ENCODE measurements at places on chromosomes 3 and 15.

GRCh38 chr3:65883613-65884012 lies 155.1 kb downstream of the MAGI1 start:
- no peak for DNase-seq

- DNase-seq = no peak
Observed at GRCh38 chr3:120569222-120570057, 26.7 kb upstream of the NDUFB4 start.

DNA sequence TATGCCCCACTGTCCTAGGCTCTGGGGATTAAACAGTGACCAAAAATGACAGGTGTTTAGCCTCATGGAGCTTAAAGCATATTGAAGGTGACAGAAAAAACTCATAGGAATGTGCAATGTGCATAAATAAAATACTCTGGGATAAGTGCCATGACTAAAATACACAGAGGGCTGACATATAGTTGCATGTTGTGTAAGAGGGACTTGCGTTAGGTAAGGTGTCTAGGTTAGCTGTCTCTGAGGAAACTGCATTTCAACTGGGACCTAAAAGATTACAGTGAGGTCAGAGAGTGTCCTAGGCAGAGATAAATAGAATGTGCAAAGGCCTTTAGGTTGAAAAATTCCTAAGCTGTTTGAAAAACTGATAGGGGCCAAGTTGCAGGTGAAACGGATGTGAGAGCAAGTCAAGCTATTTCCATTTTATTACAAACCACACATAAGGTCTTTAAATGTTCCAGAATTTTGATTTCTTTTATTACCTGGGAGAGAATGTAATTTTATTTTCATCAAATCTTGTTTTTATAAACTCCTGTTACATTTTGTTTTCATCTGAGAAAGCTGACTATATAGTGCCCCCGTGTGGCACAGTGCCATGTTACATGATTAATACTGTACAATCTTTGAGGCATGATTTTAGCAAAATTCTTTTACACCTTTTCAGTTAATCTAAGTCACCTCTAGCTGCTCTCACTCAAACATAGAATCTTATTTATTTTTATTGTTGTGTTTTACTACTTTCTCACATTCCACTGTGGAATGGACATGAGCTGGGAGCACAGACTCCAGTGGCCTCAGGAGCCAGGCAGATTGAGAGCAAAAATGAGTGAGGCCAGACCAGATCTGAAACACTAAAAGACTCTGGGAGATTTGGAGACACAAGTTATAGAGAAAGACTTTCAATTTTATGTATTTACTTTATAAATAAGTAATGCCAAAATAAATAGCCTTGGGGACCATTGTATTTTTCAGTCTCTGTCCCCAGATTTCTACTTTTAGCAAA lies 259.6 kb upstream of the ZNF717 start:
- no peak for DNase-seq

DNA sequence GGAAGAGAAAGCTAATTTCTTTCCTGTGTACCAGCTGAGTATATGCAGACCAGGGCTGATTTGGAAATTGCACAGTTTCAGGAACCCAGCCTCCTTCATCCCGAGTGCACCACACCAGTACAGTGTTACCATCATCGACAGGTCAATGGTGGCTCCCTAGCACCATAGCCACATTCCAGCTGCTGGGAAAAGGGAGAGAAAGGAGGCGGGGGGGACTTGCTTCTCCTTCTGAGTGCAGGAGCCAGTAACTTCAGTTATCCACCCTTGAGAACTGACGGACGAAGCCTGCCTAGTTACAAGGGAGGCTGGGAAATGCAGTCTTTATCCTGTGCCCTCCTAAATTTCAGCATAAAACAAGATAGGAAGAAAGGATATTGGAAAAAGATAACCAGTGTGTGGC lies 129.7 kb upstream of the PRICKLE2 start:
- DNase-seq = no peak

- DNase-seq = no peak
Observed at GRCh38 chr3:16216373-16216935, 42.0 kb downstream of the GALNT15 start.

DNA sequence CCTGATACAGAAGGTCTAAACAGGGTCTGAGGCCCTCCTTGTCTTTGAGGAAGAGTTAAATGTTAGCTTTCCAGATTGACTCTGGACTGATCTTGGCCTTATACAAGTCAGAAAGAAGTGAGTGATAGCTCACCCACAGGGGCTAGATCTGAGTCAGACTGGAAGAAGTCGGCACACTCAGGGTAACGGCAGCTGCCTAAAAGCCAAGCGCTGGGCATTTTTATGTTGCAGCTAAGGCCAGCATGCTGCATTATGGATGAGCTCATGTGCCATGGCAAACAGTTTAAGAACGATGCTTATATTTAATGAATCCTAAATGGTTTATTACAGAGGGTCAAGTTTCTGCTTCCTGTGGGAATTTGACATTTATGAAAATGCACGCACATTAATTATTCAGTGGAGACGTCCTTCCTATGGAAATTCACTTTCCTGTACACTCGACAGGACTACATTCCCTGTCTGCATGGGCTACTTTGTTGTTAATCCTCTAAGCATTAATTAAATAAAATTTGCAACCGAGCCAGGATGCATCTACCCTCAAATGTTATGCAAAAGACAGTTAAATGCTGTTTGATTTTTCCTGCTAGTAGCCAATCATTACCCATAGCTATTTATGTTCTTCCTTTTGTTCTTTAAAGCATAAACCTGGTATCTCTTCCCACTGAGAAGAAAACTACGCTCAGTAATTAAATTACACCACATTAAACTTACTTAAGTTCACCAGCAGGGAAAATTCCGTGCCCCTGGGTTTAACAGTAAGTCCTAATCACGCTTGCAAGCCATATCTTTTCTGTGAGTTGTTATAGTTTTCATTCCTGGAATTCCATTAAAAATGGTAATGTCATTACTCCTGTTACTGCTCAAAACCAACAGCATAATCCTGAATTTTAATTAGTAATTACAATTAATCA lies 762.7 kb upstream of the CFAP20DC start:
- no peak for DNase-seq

All from activated CD4-positive, alpha-beta T cell treated with anti-CD3 and anti-CD28 coated beads, Interleukin-2, amount 10 ng/mL, durations not matched to agents 24 days and 14 days (primary cell).